ENCODE measurements at places on chromosomes 5 and 9.

DNA sequence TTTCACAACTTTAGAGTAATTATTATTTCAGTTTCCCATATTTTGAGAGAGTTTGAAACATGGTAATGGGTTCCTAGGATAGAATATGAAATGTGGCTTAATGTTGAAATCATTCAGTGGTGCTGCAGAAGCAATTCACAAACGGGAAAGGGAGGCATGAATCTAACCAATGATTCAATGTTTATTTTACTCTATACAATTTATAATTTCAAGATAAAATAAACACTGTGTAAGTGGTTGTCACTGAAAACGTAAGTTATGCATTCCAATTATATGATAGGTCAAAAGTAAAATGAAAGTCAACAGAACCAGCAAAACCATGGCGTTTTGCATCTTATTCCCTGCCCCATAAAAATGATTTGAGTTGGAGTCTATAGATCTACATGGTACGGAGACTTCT, 1207.1 kb upstream of the CDH18 start:
- no peak for DNase-seq

- no peak for DNase-seq
These were observed at the start of gene AK1 for GRCh38 chr9:127877566-127877998. Gene AK1, minus strand, starts transcription at chr9:127877675. Its CDS starts 3,058 bp downstream, at chr9:127874617.

GRCh38 chr9:76759732-76760131, 4.5 kb upstream of the PCA3 start:
- no peak for DNase-seq

- DNase-seq: no peak
These were observed 99.7 kb downstream of the PLCXD3 start for GRCh38 chr5:41410737-41411136.

DNA sequence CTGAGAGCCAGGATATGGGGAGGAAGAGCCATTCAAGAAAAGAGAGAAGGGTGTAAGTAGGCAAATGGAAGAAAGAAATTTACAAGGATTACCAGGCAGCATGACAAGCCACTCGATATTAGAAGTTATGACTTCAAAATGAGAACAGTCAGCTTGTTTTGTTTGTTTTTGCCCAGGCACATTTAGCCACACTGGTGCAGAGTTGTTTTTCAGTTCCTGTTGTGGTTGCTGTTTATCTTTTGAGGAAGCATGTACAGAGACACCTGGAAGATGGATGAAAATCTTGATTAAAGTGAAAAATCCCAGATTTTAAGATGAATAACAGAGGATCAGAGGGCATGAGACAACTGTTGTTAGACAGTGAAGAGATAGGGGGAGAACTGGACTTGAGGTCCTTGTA, 199.1 kb downstream of the MTRR start:
- DNase-seq: no peak

GRCh38 chr9:18385696-18386490, 88.1 kb upstream of the ADAMTSL1 start:
- no peak for DNase-seq

GRCh38 chr9:8924562-8924961, 1125.0 kb upstream of the DMAC1 start:
- DNase-seq: no peak

Data from NK-92 treated with Interleukin-12 subunit alpha and Interleukin-12 subunit beta, amount 100 ng/mL, for 24 hours (cell line).